ENCODE measurements at places on chromosomes 13 and 19.

DNA sequence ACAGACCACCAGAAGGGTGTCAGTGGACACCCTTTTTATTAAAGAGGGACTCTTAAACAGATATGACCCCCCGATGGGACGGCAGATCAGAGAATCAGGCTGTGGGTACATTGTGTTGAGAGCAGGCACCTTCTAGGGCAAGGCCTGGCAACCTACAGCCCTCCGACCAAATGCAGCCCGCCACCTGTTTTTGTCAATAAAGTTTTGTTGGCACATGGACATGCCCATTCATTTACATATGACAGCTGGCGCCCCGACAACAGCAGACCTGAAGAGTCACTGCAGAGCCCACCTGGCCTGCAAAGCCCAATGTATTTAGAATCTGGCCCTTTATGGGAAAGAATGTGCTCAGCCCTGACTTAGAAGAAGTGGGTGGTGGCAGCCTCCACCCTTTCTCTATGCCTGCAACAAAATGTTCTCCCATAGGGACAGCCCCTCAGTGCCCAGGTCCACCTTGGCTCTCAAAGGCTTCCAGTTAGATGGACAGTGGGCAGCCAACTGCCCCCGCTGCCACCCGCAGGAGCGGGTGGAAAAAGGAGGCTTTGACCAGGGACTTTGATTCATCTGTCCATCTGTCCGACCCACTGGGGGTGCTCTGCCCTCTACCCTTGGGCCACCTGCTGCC is 184.9 kb downstream of the PTPRS start:
- no peak for DNase-seq

DNA sequence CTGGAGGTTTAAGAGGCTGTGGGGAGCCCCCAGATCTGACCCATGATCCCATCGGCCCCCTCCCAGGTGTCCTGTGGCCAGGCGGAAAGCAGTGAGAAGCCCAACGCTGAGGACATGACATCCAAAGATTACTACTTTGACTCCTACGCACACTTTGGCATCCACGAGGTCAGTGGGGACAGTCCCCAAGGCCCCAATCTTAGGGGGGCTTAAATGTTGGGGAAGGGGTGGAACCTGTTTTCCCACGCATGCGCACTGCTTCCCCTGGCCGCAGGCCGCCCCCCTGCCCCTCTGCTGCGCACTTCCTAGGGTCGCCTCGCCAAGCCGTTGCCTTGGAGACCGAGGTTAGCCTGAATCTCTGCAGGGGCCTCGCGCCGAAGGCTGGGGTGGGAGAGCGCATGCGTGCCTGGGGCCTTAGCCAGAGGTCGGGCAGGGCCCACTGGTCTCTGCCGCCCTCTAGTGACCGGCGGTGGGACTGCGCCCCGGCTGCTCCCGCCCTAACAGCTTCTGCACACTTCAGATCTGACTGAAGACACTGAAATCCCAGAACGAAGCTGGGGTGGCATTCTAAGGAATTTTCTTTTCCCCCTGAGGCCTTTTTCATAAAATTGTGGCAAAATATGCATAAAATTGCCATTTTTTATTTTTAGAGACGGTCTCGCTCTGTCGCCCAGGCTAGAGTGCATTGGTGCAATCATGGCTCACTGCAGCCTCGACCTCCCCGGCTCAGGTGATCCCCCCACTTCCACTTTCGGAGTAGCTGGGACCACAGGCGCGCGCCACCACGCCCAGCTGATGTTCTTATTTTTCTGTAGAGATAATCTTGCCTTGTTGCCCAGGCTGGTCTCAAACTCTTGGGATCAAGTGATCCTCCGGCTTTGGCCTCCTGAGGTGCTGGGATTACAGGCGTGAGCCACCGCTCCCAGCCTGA is 3.6 kb downstream of the PRMT1 start:
- DNase-seq = peak; percentile 94

- peak; percentile 53 for DNase-seq
Observed at GRCh38 chr19:49436381-49437017, 4.8 kb downstream of the SLC17A7 start.

DNA sequence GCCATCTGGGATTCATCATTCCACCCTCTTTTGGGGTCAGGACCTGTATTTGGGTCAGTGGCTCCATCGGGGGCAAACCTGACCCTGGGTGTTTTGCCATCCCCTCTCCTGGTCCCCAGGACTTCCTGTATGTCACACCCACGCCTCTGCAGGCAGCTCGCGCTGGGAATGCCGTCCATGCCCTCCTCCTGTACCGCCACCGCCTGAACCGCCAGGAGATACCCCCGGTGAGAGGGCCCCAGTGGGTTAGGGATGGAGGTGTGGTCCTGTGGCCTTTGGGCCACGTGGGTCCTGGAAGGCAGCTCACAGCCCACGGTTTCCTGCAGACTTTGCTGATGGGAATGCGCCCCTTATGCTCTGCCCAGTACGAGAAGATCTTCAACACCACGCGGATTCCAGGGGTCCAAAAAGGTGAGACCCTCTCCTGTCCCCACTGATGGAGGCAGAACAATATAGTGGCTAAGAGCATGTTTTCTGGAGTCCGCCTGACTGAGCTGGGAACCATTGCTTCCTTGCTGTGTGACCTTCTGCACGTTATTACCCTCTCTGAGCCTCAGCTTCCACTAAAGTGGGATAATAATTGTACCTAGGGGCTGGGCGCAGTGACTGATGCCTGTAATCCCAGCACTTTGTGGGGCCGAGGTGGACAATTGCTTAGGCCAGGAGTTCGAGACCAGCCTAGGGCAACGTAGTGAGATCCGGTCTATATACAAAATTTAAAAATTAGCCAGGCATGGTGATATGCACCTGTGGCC is 14.1 kb downstream of the CPT1C start:
- DNase-seq = no peak

DNA sequence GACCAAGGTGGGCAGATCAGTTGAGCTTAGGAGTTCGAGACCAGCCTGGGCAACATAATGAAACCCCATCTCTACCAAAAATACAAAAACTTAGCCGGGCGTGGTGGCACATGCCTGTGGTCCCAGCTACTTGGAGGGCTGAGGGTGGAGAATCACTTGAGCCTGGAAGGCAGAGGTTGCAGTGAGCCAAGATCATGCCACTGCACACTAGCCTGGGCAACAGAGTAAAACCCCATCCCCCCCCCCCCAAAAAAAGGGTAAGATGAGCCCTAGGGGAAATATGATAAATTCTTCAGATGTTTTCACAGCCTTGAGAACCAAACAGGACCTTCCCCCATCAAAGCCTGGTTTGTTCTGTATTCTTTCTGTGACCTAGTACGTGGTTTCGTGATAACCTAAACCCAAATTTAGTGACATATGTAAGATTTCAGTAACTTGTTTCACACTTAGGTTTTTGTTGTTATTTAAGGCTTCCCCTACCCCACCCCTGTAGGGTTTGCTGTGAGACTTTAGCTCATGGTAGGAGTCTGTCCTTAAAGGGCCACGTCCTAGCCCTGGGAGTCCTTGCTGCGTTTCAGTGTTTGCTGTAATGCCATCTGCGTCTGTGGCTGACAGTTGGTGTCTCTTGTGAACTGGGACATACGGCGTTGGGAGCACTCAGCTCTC is 49.6 kb downstream of the MYO9B start:
- peak; percentile 40 for DNase-seq
